Activated T-cell treated with anti-CD3 and anti-CD28 coated beads for 1 hour (primary cell): ENCODE measurements at places on chromosomes 4 and X.

DNA sequence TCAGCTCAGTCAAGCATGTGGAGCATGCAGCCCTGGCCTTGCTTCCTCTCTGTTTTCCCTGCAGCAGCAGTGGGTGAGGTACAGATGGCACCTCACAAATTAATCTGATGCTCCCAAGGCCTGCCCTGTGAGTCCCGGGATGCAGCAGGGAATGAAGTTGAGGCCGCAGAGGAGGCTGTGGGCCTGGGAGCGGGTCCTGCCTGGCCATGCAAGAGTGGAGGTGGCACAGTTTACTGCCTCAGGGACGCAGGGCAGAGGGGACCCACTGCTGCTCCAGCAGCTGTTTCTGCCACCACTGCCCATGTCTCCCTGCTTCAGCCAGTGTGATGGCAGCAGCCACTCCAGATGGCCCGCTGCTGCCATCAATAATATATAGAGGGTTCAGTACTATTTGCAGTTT lies 474.6 kb downstream of the EPHA5 start:
- no peak for DNase-seq

DNA sequence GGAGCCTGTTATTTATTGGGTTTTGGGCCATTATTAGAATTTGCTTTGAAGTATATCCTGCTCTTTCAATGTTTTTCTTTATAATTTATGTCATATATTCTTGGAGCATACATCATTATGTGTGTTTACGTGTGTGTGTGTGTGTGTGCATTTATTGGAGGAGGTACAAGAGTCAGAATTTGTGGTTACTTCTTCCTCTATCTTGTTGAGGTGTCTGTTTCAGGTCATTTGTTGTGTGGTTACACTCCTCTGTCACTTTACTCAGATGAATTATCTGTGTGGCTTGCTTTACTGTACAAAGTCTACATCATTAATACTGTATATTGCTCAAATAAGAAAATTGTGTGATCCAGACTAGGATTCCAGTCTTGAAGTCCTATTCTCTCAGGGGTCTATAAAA lies 1957.4 kb upstream of the TENM3 start:
- DNase-seq = no peak

GRCh38 chr4:84578540-84579402 lies 4.2 kb upstream of the CDS1 start:
- no peak for DNase-seq

GRCh38 chrX:19750783-19751467 lies 136.5 kb downstream of the SH3KBP1 start:
- DNase-seq = no peak

GRCh38 chr4:52172166-52172565 lies 121.1 kb downstream of the SPATA18 start:
- DNase-seq = no peak

GRCh38 chr4:94256828-94257227 lies 49.2 kb downstream of the SMARCAD1 start:
- DNase-seq = no peak

DNA sequence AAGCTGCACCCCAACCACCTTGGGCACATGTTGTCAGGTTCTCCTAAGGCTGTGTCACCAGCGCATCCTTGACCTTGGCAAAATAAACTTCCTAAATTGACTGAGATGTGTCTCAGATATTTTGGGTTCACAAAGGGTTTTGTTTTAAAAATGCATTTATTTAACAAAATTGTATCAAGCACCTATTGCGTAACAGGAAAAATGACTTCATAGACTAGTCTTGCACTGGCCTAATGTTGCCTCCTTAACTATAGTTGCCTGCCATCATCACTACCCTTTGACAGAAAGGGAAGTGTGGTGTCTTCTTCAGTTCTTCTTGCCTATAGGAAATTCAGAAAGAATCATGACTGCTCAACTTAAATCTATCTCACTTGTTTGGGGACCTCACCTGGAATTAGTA lies 374.2 kb downstream of the SH2D1A start:
- no peak for DNase-seq

GRCh38 chr4:75639124-75639695 lies 8.9 kb upstream of the CDKL2 start:
- DNase-seq = no peak

GRCh38 chr4:44256414-44256813 lies 192.2 kb downstream of the KCTD8 start:
- DNase-seq = no peak

DNA sequence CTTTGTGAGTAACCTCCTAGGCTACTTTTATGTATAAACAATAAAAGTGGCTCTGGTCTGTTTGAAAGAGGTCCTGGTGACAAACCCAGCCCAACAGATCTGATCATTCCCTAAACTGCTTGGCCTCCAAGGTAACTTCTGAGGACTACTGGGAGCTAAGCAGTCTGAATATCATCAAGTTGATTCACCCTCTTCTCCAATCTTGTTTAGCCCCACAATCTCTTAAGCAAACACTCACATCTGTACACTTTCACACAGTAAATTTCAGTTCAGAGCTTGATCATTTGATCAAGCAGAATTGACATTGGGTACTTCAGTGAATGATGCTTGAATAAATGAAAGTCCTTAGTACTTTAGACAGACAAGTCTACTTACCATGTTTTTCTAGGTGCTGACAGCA lies 74.7 kb downstream of the HCCS start:
- DNase-seq = no peak

- DNase-seq = no peak
Measured at GRCh38 chr4:52788806-52789205, 37.6 kb upstream of the ERVMER34-1 start.

DNA sequence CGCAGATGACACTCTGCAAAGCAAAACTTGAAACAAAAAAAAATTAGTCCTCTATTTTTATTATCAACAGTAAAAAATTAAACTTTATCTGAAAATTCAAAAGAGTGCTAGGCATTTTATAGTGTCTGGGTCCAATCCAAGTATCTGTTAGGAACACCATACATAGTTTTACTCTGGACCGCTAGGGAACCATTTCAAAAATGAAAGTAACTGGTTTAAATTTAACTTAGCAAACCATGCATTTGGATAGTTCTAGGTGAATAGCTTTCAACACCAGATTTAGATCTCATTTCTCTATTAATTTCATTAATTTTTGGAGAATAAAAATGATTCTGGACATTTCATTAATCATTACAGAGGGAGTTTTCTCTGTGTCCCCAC lies 1.2 kb downstream of the KLKB1 start:
- DNase-seq = no peak

DNA sequence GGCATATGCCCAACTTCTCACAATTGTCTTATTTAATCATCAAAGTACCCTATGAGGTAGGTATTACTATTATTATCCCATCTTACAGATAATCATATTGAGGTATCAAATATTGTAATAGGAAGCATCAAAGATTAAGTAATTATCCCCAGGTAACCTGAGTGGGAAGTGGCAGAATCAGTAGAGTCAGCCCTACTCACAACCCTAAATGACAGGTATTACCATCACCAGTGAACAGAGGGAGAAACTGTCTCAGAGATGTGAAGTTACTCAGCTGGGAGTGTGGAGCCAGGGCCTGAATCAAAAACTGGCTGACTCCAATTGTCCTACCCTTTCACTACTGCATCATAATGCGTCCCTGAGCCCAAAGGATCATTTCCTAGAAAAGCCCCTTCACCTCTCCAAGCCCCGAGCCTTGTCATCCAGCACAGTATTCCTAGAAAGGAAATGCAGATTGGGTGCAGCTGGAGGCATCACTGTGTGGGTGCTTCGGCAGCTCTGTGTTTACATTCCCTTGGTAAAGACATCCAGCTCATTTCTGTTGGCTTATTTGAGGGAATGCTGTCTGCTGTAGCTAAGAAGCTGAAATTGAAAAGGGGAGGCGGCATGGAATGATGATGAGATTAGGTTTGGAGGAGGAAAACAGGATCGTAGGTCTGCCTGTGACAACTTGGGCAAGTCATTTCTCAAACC lies 72.8 kb downstream of the DHX15 start:
- no peak for DNase-seq

GRCh38 chrX:24659646-24660045 lies 12.5 kb upstream of the PCYT1B start:
- DNase-seq = no peak

- no peak for DNase-seq
Measured at GRCh38 chr4:160184884-160185283, 1082.0 kb downstream of the RAPGEF2 start.

- no peak for DNase-seq
Measured at GRCh38 chr4:62324215-62324614, 1124.1 kb downstream of the ADGRL3 start.

- DNase-seq = no peak
Measured at GRCh38 chr4:178871476-178871875, 1429.2 kb upstream of the AGA start.

GRCh38 chrX:96563646-96564045 lies 121.0 kb upstream of the DIAPH2 start:
- no peak for DNase-seq

DNA sequence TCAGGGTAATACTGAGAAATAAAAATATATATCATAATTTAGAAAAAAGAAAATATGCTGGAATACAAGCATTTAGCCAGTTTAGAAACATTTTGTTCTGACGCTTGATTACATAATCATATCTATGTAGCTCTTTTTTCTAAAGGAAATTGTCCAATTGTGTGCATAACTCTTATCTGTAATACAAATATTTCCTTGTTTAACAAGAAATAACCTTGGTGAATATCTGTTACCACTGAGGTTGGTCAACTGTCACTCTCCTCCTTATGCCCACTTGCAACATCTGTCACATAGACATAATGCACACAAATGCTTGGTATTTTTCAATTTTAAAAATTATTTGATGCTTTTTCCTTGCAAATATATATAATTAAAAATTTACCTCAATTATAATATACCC lies 609.7 kb downstream of the TLL1 start:
- DNase-seq = no peak

DNA sequence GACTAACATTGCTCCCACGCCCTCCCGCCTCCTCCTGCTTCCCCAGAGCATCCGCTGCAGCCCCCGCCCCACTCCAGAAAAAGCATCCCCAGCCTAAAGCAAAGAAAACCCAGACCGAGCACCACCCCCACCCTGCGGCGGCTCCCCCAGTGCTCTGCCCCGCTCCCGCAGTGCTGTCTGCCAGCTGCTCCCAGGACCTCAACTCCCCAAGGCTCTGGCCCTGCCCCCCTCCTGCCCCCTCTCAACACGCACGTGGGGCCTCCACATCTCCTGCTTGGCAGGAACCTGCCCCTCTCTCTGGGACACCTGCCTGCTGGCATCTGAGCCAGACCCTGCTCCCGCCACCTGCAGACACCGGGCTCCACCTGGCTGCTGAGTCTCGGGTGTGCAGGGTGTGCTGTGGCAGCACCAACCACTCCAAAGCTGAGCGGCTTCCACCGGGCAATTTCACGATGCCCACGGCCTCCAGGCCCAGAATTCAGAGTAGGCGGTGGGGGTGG lies 79.4 kb downstream of the FAM53A start:
- peak; percentile 40 for DNase-seq

DNA sequence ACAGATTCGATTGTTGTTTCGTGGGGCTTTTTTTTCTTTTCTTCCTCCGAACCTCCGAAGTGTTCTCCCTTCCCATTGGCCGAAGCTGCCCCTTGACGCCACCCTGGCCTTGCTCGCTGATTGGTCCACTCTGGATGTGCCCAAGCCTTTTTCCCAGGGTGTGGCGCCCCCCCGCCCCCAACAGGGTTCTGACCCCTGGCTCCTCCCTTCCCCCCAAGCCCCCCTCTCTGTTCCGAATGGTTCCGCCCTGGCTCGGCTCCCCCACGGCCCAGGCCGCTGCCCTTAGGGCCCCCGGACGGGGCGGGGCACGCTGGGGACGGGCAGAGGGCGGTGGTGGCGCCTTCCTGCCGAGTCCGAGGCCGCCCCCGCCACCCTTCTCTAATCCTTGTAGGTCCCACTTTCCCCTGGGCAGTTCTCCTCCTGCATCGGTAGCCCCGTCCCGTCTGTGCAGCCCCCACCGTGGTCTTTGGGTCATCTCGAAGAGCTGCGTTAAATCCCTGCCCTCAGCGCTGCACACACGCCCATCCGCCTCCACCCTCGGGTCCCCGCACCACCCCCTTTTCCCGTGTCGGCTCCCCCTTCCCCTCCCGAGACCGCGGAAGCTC lies 25.5 kb downstream of the UTP14A start:
- peak; percentile 32 for DNase-seq

GRCh38 chr4:10007793-10008608 lies 13.3 kb downstream of the SLC2A9 start:
- no peak for DNase-seq

DNA sequence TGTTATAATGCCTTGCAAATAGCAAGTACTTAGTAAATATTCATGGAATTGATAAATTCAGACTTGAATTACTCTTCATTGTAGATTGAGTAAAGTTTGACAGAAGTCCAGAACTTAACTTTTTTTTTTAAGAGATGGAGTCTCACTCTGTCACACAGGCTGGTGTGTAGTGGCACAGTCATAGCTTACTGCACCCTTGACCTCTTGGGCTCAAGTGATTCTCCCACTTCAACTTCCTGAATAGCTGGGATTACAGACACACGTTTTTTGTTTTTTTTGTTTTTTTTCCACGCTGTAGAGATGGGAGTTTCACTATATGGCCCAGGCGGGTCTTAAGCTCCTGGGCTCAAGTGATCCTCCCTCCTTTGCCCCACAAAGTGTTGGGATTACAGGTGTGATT lies 32.1 kb downstream of the UBE2K start:
- DNase-seq = no peak

GRCh38 chr4:48380583-48381167 lies 39.3 kb downstream of the SLAIN2 start:
- no peak for DNase-seq

- no peak for DNase-seq
Measured at GRCh38 chr4:100742045-100742444, 224.2 kb upstream of the EMCN start.

GRCh38 chr4:169252339-169253112 lies 18.2 kb downstream of the SH3RF1 start:
- DNase-seq = no peak

- DNase-seq = no peak
Measured at GRCh38 chr4:87633243-87633642, 16.8 kb upstream of the DMP1 start.

DNA sequence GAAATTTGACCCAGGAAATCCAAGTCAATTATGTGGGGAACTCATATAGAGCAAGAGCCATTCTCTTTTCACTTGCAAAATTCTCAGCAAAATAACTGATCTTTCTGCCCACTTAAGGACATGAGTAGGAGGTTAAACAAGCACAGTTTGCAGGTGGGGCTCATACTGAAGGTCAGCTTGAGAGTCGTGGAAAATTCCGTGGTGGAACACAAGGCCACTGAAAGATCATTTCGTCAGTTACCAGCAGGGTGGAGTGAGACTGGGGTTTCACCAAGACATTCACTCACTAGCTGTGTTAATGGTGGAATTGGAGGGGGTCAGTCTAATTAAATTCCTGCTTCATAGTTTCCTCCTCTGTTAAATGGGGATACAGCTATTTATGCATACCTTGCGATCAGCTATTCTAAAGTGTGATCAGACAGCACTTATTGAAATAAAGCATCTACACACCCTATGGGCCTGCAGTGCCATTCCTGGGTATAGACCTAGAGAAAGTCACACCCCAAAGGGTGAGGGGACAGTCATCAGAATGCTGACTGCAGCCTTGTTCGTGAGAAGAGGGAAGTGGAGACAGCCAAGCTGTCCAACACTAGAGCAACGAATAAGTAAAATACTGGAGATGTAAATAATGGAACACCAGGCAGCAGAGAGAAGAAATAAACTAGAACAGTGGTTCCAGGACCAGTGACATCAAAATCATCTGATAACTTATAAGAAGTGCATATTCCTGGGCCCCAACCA lies 42.7 kb upstream of the CLNK start:
- no peak for DNase-seq
